ENCODE measurements at places on chromosomes 2 and 18.
A peak's percentile ranks its signal among the peaks of the same experiment; 100 is the strongest.

DNA sequence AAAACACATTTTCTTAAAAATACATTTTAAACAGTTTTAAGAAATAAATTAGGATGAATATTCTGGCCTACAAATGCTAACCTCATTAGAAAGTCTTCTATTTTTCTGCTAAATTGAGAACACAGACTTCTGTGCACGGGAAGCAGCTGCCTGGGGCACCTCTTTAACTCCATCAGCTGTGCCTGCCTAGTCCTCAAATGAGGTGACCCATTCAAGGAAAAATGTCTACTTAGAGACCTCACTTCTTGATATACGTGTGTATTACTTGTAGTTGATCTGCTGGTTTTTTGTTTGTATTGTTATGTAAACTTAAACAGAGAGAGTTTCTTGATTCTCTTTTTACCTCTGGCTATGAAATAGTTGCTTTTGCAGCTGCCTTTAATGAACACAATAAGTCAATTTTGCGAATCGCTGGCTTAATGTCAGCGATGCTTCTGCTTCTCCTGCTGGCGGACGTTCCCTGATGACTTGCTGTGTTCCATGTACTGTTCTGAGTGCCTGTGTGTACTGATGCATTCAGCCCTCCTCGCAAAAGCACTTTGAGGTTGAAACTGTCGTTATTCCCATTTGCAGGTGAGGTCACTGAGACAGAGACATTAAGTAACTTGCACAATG, 88.7 kb upstream of the TXNDC2 start:
- H3K27ac ChIP-seq = no peak overlapping the region
- no peak overlapping the region for H3K4me3 ChIP-seq
- H3K4me1 ChIP-seq = no peaks in the 10 kb centered on the region
- no peaks in the 10 kb centered on the region for H3K27me3 ChIP-seq
- peaks cover 16% of the 10 kb centered on the region for H3K36me3 ChIP-seq
- no peak for DNase-seq

GRCh38 chr2:88199912-88200682, 30.0 kb downstream of the THNSL2 start:
- peak overlapping the region; percentile 66 for H3K4me3 ChIP-seq
- H3K27ac ChIP-seq = no peak overlapping the region

GRCh38 chr2:31694444-31694843, 113.7 kb upstream of the SRD5A2 start:
- no peak overlapping the region for H3K4me3 ChIP-seq
- peaks cover 12% of the 10 kb centered on the region for H3K36me3 ChIP-seq
- DNase-seq = no peak
- H3K27ac ChIP-seq = no peak overlapping the region

DNA sequence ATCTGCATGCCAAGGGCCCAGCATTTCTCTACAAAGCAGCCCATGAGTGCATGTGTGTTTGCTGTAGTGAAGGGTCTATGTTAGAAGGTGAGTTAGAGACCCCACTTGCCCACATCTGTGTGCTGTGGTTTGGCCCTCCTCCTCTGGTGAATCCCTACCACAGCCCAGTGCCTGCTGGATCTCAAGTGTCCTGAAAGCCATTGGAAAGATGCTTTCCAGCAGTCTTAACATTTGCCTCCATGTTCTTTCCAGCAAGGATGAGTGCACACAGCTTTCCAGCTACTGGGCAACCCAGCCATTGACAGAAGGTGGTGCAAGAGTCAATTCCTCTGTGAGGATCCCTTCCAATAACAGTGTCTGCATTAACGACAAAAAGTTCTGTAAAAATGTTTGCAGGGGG, 13.6 kb downstream of the CRIM1 start:
- H3K27me3 ChIP-seq = no peaks in the 10 kb centered on the region
- H3K36me3 ChIP-seq = no peaks in the 10 kb centered on the region
- no peak for DNase-seq
- peaks cover 6% of the 10 kb centered on the region for H3K4me1 ChIP-seq
- H3K4me3 ChIP-seq = no peak overlapping the region

DNA sequence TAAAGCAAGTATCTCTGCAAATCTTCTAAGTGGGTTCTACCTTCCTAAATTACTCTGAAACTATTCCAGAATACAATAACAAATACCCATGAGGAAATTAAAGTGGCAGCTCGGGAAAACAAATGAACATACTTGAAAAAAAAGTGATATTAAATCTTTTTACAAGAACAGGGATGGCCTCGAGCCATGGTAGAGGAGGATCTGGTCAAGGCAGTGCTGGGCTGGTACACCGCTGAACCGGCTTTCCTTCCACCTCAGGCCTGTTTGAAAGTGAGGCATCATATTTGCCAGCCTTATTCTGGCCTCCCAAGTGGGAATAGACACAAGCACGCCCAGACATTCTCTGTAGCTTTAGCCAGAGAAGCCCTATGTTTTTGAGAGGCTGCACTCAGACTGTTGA, 124.5 kb upstream of the CDCA7 start:
- DNase-seq = no peak
- no peak overlapping the region for H3K4me3 ChIP-seq
- H3K4me1 ChIP-seq = no peaks in the 10 kb centered on the region

DNA sequence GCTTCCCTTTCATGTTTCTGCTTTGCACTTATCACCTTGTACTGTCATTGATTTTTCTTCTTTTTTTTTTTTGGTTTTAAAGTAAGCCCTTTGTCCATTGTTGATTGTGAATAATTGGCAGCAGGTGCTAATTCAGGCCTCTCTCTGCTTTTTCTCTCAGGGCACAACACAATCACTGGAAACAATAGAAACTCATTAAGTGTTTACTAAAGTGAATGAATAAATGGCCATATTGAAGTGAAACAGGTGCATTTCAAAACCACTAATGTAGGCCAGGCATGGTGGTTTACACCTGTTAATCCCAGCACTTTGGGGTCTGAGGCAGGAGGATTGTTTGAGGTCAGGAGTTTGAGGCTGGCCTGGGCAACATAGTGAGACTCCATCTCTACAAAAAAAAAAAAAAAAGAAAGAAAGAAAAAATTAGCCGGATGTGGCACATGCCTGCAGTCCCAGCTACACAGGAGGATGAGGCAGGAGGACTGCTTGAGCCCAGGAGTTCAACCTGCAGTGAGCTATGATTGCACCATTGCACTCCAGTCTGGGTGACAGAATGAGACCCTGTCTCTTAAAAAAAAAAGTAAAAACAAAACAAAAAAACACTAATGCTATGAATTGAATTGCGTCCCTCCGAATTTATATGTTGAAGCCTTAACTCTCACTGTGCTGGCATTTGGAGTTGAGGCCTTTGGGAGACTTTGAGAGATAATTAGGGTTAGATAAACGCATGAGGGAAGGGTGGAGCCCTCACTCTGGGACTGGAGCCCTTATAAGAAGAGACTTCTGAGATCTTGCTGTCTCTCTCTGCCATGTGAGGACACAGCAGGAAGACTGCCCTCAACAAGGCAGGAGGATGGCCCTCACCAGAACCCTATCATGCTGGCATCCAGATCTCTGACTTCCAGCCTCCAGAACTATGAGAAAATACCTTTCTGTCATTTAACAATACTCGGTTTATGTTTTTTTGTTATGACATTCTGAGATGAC, 19.9 kb downstream of the SLC38A11 start:
- peaks cover 9% of the 10 kb centered on the region for H3K36me3 ChIP-seq
- H3K27ac ChIP-seq = peak overlapping the region; percentile 65
- no peak for DNase-seq
- H3K4me3 ChIP-seq = no peak overlapping the region

GRCh38 chr2:39124746-39125057, 3.9 kb upstream of the SOS1 start:
- peaks cover 16% of the 10 kb centered on the region for H3K4me1 ChIP-seq
- no peak for DNase-seq
- H3K4me3 ChIP-seq = peak overlapping the region; percentile 87
- peak overlapping the region; percentile 97 for H3K27ac ChIP-seq

- no peak overlapping the region for H3K4me3 ChIP-seq
- H3K4me1 ChIP-seq = peaks cover 6% of the 10 kb centered on the region
- H3K27me3 ChIP-seq = peaks cover 21% of the 10 kb centered on the region
- H3K27ac ChIP-seq = no peak overlapping the region
- no peak for DNase-seq
These were observed 156.4 kb downstream of the CCBE1 start for GRCh38 chr18:59540780-59541179.

- no peaks in the 10 kb centered on the region for H3K27me3 ChIP-seq
- H3K4me3 ChIP-seq = no peak overlapping the region
- peaks cover 6% of the 10 kb centered on the region for H3K4me1 ChIP-seq
- H3K36me3 ChIP-seq = no peaks in the 10 kb centered on the region
These were observed 289.2 kb downstream of the PHLPP1 start for GRCh38 chr18:63004466-63005089.

- peak overlapping the region; percentile 59 for H3K27ac ChIP-seq
- H3K4me1 ChIP-seq = peaks cover 19% of the 10 kb centered on the region
- H3K4me3 ChIP-seq = no peak overlapping the region
- no peaks in the 10 kb centered on the region for H3K27me3 ChIP-seq
These were observed 286.6 kb downstream of the ZEB2 start for GRCh38 chr2:144233317-144233716.

DNA sequence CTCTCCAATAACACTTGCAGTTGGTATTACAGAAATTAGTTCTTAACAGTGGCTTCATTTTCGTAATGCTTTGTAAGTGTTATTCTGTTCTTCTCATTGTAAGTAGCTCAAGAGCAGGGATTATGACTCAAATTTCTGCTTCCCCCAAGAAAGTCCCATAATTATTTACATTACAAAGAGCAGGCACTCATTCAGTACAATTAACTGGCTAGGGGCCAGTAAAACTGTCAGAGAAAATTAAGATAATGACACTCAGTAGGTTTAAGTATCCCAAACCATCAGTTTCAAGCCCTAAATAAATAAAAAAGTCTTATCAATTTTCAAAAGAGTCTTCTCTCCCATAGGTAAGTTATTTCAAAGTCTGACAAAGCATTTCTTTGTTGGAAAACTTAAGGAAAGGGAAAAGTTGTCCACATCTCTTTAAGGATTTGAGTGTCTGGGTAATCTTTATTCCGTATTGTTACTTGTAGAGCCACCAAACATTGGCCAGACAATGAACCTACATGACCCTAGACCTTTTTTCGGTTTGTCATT, 137.1 kb downstream of the ARHGAP28 start:
- H3K4me3 ChIP-seq = no peak overlapping the region
- no peak for DNase-seq
- H3K4me1 ChIP-seq = no peaks in the 10 kb centered on the region
- no peak overlapping the region for H3K27ac ChIP-seq

DNA sequence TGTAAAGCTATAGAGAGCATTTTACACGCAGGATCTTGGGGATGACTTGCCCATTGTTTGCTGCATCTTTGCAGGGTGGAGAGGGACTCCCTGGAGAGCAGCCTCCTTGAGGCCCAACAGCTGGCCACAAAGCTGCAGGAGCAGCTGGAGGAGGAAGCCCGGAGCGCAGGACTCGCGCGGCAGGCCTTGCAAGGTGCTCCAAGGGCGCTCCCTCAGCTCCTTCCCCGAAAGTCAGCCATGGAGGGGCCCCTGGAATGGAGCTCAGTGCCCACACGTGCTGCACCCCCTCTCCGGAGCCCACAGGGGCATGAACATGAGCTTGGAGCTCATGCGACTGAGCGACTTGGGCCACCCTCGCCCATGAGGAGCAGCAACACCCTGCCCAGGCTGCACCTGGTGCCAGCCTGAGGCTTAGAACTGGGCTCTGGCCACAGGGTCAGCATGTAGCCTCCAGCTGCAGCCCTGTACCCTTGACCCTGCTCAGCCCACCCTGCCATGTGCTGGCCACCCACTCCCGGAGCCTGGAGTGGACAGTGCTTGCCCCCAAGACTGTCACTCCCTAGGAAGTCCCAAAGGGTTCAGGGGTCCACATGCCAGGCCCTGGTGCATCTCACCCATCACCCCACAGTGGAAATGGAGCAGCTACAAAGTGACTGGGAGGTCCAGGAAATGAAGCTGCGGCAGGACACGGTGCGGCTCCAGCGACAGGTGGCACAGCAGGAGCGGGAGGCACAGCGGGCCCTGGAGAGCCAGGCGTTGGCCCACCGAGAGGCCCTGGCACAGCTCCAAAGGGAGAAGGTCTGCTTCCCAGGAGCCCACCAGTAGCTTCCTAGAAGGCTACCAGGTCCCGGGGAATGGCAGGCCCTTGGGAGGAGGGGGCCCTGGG, 43.0 kb downstream of the CROCC2 start:
- H3K27me3 ChIP-seq = peaks cover 6% of the 10 kb centered on the region
- H3K4me3 ChIP-seq = no peak overlapping the region

DNA sequence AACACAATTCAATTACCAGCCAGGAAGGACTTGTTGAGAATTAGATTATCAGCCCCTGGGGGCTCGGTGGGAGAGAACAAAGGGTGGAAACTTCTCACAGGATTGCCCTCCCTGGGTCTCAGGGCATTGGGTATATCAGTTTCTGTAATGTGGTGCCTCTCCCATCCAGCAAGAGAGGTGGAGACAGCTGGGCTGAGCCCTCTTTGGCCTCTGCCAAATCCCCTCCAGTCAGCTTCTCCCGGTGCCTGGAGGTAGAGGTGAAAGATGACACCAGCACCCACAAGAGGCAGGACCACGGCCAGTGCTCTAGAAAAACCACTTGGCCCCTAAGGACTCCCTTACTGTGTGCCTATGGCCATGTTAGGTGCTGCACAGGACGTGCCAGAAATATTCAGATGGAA, 179.7 kb downstream of the HAUS1 start:
- no peak overlapping the region for H3K4me3 ChIP-seq
- H3K4me1 ChIP-seq = peaks cover 6% of the 10 kb centered on the region
- H3K27me3 ChIP-seq = no peaks in the 10 kb centered on the region

- H3K4me1 ChIP-seq = peaks cover 39% of the 10 kb centered on the region
- peaks cover 4% of the 10 kb centered on the region for H3K36me3 ChIP-seq
- no peaks in the 10 kb centered on the region for H3K27me3 ChIP-seq
- H3K4me3 ChIP-seq = peak overlapping the region; percentile 88
- H3K27ac ChIP-seq = peak overlapping the region; percentile 89
These were observed 13.2 kb downstream of the CNNM4 start for GRCh38 chr2:96773922-96774321.

DNA sequence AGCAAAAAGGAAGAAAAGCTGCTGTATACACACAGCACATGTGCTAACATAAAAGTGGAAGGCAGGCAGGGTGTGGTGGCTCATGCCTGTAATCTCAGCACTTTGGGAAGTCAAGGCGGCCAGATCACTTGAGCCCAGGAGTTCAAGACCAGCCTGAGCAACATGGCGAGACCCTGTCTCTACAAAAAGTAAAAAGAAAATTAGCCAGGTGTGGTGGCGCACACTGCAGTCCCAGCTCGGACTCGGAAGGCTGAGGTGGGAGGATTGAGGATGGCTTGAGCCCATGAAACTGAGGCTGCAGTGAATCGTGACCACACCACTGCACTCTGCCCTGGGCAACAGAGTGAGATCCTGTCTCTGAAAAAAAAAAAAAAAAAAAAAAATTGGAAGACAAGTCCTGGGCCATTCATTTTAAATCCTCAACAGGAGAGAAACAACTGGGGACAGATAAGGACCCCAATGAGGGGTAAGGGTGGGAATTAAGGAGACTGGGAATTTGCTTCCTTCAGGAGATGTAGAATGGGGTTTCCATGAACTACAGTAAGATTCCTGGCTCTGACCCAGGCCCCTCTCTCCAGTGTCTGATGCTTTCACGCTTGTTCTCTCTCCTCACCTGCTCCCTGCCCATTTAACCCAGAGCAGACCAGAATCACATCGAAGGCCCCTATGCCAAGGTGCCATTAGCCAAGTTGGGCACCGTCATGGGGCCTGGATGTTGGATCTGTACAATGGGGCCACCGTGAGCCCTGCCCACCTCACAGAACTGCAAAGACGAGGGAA, 29.6 kb downstream of the TNS1 start:
- no peak for DNase-seq
- H3K4me3 ChIP-seq = no peak overlapping the region
- H3K27ac ChIP-seq = no peak overlapping the region
- H3K4me1 ChIP-seq = no peaks in the 10 kb centered on the region

- peaks cover 30% of the 10 kb centered on the region for H3K27me3 ChIP-seq
- H3K27ac ChIP-seq = no peak overlapping the region
- no peaks in the 10 kb centered on the region for H3K4me1 ChIP-seq
- no peak overlapping the region for H3K4me3 ChIP-seq
- H3K36me3 ChIP-seq = no peaks in the 10 kb centered on the region
These were observed 207.5 kb downstream of the INSIG2 start for GRCh38 chr2:118295592-118296390.

GRCh38 chr2:102891296-102891695, 129.5 kb downstream of the TMEM182 start:
- no peak overlapping the region for H3K27ac ChIP-seq
- H3K27me3 ChIP-seq = no peaks in the 10 kb centered on the region
- H3K36me3 ChIP-seq = no peaks in the 10 kb centered on the region
